ENCODE measurements at places on chromosomes 2 and 18. TPM values are rescaled to one million over a fixed set of nuclear protein-coding genes. Genes with fewer than 3 reads are reported as not detected.

GRCh38 chr2:15894481-15895144 is 45.7 kb upstream of the MYCN start:
- H3K4me3 ChIP-seq = no peak overlapping the region
- H3K27me3 ChIP-seq = no peaks in the 10 kb centered on the region
- H3K27ac ChIP-seq = no peak overlapping the region
- DNase-seq = no peak

DNA sequence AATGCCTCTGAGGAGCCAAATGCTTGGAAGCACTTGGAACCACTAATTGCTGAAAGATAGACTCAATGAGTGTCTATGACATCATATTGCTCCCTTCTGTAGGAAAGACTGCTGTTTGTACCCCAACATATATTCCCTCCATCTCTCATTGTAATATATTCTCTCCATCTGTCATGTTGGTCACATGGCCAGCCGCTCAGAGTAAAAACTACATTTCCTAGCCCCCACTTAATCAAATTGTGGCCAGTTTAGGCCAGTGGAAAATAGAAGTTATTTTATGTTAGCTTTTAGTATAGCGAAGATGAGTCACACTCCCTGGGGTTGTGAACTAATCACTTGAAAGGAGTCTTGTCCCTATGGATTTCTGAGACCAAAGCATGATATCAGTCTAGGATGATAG is 160.2 kb downstream of the HNMT start:
- no peak overlapping the region for H3K27ac ChIP-seq
- H3K36me3 ChIP-seq = no peaks in the 10 kb centered on the region
- H3K4me1 ChIP-seq = no peaks in the 10 kb centered on the region
- H3K4me3 ChIP-seq = no peak overlapping the region
- no peaks in the 10 kb centered on the region for H3K27me3 ChIP-seq
- DNase-seq = no peak

DNA sequence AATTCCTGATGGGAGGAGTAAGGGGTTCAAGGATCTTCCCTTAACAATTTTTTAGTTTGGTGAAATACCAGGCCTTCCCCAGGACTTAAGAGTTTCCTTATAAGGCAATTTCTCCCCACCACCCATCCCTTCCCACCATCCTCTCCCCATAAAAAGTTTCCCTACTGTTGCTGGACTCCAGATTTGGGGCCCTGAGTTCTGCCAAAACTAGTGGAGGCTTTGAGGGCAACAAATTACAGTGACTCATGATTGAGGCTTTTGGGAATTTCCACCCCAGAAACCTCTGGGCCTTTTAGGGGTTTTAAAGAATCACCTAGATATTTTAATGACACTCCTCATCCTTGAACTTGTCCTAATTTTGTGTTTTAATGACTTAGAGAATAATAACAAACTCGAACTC is 14.3 kb upstream of the EN1 start:
- no peak overlapping the region for H3K27ac ChIP-seq
- H3K36me3 ChIP-seq = no peaks in the 10 kb centered on the region
- no peak for DNase-seq
- H3K4me1 ChIP-seq = no peaks in the 10 kb centered on the region
- H3K4me3 ChIP-seq = no peak overlapping the region

DNA sequence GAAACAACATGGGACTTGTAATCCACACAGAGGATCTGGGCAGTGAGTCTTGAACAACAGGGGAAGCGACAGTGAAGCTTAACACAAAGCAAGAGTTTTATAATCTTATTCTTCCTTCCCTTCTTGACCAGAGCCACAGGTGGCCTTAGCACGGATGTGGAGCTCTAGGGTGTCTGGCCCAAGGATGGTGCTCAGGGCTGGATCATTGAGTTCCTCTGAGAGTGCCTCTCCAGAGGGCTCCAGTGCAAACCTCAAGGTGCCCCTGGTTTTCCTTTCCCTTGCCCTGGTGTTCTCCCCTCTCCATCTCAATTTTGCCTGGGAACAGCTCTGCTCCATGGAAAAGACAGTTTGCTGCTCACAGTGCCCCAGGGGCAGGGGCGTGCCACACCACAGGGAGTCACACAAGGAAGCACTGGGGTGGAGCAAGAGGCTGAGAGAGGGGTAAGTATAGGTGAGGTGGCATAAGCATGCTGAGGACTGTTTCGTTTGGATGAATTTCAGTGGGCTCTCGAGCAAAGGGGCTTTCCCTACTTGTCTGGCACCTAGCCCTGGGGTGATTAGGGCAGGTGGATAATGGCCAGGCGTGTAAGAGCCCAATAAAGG is 88.6 kb upstream of the B3GNT7 start:
- H3K36me3 ChIP-seq = no peaks in the 10 kb centered on the region
- H3K4me3 ChIP-seq = no peak overlapping the region
- peaks cover 8% of the 10 kb centered on the region for H3K4me1 ChIP-seq

DNA sequence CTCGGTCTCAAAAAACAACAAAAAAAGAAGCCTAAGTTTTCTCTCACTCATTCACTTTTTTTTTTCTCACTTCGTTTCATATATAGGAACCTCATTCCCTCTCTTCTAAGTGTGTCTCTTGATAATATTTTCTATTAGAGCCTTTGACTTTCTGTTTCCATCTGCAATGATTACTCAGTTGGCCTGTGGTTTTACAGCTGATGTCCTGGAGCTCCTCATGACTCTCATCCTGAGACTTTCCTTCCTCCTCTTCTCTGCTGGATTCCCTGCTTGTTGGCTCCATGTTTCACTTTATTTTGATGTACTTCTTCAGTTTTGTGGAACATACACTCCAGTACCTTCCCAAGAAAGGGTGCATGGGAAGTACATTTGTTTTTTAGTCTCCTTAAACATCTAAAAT is 154.2 kb upstream of the GATA6 start:
- H3K36me3 ChIP-seq = no peaks in the 10 kb centered on the region
- H3K4me1 ChIP-seq = no peaks in the 10 kb centered on the region
- H3K27me3 ChIP-seq = no peaks in the 10 kb centered on the region

- H3K4me1 ChIP-seq = peaks cover 8% of the 10 kb centered on the region
- peak; percentile 47 for DNase-seq
- no peaks in the 10 kb centered on the region for H3K27me3 ChIP-seq
- no peaks in the 10 kb centered on the region for H3K36me3 ChIP-seq
- H3K27ac ChIP-seq = peak overlapping the region; percentile 69
- H3K4me3 ChIP-seq = no peak overlapping the region
Observed at GRCh38 chr2:23587341-23587880, 202.4 kb downstream of the KLHL29 start.

DNA sequence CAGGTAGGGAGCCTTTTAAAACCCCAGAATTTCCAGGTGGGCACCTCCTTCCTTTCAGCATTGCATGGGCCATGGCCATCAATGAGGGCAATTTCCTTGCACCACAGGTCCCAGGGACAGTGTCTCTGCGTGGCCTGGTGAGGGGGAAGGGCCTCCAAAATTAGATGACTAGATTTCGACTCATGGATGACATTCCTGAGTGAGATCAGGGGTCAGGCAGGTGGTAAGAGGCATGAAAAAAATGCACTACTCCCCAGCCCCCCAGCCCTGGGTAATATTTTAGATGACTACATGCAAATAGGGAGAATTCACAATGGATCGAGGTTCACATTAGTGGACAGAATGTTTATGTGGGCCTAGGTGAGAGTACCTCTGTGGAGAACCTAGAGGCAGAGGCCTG is 19.0 kb upstream of the IGFBP5 start:
- no peaks in the 10 kb centered on the region for H3K36me3 ChIP-seq
- H3K27me3 ChIP-seq = no peaks in the 10 kb centered on the region
- H3K4me3 ChIP-seq = no peak overlapping the region
- DNase-seq = no peak
- H3K27ac ChIP-seq = no peak overlapping the region

- no peaks in the 10 kb centered on the region for H3K36me3 ChIP-seq
- no peak for DNase-seq
- H3K4me3 ChIP-seq = no peak overlapping the region
- H3K4me1 ChIP-seq = no peaks in the 10 kb centered on the region
- H3K27me3 ChIP-seq = no peaks in the 10 kb centered on the region
Observed at GRCh38 chr2:99756059-99756458, 266.2 kb upstream of the REV1 start.

DNA sequence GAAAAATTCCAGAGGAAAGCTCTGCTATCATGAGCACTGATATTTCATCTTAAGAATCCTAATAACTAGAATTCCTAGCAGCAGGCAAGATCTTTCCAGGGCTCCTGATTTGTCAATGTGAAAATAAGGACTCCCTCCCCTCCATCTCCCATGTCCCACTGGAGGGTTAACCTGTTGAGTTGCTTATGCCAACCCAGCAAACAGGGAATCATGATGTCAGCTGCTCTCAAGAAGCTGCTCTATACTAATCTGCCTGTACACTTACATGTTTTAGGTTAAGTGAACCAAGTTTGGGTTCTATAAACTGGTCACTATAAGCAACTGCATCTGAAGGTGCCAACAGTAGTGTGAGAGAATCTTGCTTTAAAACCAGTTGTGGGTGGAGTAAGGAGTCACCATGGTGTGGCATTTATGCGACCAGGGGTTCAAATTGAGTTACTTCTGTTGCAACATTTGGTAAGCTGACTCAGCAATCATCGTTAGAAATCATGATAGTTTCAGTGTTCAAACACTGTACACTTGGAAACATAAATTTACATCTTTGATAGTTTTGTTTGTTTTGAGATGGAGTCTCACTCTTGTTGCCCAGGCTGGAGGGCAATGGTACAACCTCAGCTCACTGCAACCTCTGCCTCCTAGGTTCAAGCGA is 53.4 kb downstream of the STK25 start:
- no peak for DNase-seq
- no peak overlapping the region for H3K4me3 ChIP-seq

GRCh38 chr2:86426271-86426670 is 14.9 kb upstream of the KDM3A start:
- H3K27ac ChIP-seq = no peak overlapping the region
- no peaks in the 10 kb centered on the region for H3K4me1 ChIP-seq
- no peaks in the 10 kb centered on the region for H3K27me3 ChIP-seq

- H3K27ac ChIP-seq = no peak overlapping the region
- no peak for DNase-seq
- H3K36me3 ChIP-seq = no peaks in the 10 kb centered on the region
- H3K4me1 ChIP-seq = no peaks in the 10 kb centered on the region
- H3K4me3 ChIP-seq = no peak overlapping the region
- H3K27me3 ChIP-seq = no peaks in the 10 kb centered on the region
Observed at GRCh38 chr2:143842836-143843235, 677.1 kb downstream of the ZEB2 start.

DNA sequence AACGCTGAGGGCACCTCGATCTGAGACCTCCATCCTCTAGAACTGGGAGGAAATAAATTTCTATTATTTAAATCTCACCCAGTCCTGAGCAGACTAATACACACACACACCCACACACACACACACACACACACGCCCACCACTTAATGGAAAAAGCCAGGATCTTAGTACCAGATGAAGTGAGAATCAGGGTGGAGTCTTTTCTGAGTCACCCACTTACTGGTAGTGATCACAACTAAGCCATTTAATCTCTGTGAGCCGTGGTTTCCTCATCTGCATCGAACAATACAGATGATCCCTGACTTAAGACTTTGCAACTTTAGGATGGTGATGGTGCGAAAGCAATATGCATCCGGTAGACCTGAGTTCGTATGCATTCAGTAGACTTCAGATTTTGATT is 18.6 kb downstream of the THNSL2 start:
- no peak for DNase-seq
- no peak overlapping the region for H3K4me3 ChIP-seq
- H3K36me3 ChIP-seq = peaks cover 13% of the 10 kb centered on the region
- no peak overlapping the region for H3K27ac ChIP-seq
- no peaks in the 10 kb centered on the region for H3K4me1 ChIP-seq
- no peaks in the 10 kb centered on the region for H3K27me3 ChIP-seq

- H3K4me3 ChIP-seq = no peak overlapping the region
- DNase-seq = no peak
- H3K36me3 ChIP-seq = no peaks in the 10 kb centered on the region
- no peaks in the 10 kb centered on the region for H3K27me3 ChIP-seq
Observed at GRCh38 chr2:237501892-237502513, 15.0 kb downstream of the MLPH start.

DNA sequence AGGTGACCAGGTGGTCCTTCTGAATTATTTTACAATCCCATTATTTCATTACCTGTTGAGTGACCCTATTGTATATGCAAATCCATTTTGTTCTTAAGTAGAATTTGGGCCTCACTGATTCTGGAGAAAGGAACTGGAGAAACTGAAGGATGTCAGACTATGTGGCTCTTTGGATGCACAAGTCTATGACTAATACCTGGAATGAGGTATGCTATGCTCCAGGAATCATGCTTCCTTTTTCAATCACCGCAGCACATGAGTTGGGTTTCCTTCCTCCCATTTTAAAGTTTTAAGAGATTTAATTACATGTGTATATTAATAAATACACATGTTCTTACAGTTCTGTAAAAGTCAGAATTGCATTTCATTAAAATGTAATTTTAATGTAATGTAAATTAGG is 253.9 kb upstream of the VWC2L start:
- no peak overlapping the region for H3K4me3 ChIP-seq
- no peaks in the 10 kb centered on the region for H3K4me1 ChIP-seq
- H3K36me3 ChIP-seq = no peaks in the 10 kb centered on the region

DNA sequence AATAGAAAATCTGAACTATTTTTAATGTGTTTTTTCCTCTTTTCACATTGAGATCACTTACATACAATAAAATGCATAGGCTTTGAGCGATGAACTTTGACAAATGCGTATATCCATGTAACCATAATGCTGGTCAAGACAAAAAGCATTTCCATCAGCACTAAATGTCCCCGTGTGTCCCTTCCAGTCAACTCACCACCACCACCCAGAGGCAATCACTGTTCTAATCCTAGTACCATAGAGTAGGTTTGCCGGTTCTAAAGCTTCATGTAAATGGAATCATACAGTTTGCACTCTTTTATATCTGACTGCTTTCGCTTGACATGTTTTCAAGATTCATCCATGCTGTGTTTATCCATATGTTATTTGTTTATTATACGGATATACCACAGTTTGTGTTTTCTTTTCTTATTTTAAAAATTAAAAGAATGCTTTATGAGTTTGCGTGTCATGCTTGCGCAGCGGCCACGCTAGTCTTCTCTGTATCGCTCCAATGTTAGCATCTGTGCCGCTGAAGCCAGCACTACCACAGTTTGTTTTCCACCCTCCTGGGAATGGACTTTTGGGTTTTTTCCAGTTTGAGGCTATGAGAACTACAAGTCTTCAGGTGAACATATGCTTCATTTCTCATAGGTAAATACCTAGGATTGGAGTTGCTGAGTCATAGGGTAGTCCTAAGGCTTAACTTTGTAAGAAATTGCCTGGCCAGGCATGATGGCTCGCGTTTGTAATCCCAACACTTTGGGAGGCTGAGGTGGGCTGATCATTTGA is 197.5 kb upstream of the CHAC2 start:
- H3K36me3 ChIP-seq = no peaks in the 10 kb centered on the region
- no peaks in the 10 kb centered on the region for H3K4me1 ChIP-seq
- no peak for DNase-seq
- H3K4me3 ChIP-seq = no peak overlapping the region

PLEKHH2 gene
- total RNA-seq = 1.9 TPM

CFAP210 gene
- total RNA-seq = not detected

DNER gene
- 81.2 TPM for total RNA-seq

SNED1 gene
- total RNA-seq = 53.5 TPM

LAMA1 gene
- 0.24 TPM for total RNA-seq

ANTXR1 gene
- 111 TPM for total RNA-seq

KLHL30 gene
- total RNA-seq = 0.11 TPM

UBXN4 gene
- total RNA-seq = 74.9 TPM

REG1B gene
- total RNA-seq = not detected

All from adrenal gland (tissue), 19 donors.